ENCODE measurements at places on chromosomes 1 and 21.

DNA sequence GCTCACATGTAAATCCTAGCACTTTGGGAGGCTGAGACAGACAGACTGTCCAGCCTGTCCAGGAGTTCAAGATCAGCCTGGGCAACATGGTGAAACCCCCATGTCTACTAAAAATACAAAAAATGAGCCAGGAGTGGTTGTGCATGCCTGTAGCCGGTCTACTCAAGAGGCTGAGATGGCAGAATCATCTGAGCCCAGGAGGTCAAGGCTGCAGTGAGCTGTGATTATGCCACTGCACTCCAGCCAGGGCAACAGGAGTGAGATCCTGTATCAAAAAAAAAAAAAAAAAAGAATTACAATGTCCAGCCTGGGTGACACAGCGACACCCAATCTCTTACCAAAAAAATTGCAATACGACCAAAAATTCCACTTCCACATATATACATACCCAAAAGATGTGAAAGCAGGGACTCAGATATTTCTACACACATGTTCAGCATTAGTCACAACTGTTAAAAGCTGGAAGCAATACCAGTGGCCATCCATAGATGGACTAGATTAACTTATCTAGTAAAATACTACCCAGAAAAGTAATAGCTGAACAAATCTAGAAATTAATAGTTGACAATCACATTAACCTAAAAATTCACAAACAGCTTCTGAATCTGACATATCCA is 49.2 kb downstream of the ASH1L start:
- no peak for DNase-seq

GRCh38 chr1:185388346-185388745 is 71.3 kb upstream of the IVNS1ABP start:
- DNase-seq, result no peak

- DNase-seq, result no peak
Measured at GRCh38 chr1:84773195-84773594, 82.9 kb upstream of the SSX2IP start.

DNA sequence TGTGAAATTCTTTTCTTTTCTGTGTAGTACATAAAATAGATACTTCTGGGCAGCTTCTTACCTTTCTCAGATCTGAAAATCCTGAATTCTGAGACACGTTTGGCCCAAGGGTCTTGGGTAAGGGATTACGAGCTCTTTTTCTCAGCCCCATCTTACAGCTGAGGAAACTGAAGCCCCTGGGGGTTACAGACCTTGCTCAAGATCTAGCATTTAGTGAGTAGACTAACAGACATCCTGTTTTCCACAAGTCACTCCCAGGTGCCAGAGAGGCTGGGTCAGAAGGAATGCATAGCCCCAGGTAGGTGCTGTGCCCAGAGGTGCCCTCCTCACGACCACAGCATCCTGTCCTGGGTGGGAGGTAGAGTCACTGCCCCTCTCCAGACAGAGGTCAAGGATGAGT is 13.2 kb upstream of the CREG1 start:
- DNase-seq, result no peak

GRCh38 chr1:80202118-80202517 is 1195.6 kb upstream of the ADGRL4 start:
- no peak for DNase-seq

GRCh38 chr1:41151846-41152245 is 90.3 kb downstream of the SCMH1 start:
- no peak for DNase-seq

- no peak for DNase-seq
Measured at GRCh38 chr1:7469255-7469938, 301.7 kb upstream of the VAMP3 start.

DNA sequence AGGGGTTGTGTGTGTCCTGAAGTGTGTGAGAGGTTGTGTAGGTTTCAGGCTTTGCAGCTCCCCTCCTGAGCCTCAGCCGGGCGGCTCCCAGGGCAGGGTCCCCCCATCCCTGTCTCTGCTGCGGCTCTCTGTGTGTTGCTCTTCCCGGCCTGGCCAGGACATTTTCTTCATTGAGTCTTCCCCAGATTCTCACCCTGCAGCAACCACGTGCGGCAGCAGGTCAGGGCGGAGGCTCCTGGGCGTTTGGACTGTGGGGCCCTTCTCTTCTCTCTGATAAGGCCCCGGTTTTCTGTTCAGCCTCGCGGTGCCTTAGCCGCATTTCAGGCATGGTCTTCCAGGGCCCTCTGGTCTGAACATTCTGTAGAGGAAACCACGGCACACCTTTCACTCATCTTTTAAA is 1.8 kb upstream of the TCP10L start:
- no peak for DNase-seq

DNA sequence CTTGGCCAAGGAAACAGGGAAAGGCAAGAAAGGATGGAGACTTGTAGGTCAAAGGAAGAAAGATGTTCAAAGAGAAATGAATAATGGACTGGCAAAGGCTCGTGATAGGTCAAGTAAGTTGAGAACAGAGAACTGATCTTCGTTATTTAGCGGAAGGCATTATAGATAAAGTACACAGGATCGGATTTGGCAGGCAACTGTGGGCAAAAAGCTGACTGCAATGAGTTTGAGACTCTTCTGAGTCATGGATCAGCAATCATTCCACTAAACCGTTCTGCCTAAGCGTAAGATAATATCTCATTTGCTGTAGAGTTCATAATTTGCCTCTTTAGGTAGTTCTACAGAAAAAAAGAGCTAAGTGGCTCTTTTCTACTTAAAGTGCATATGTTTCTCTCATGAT is 34.1 kb downstream of the KRTAP21-3 start:
- no peak for DNase-seq

DNA sequence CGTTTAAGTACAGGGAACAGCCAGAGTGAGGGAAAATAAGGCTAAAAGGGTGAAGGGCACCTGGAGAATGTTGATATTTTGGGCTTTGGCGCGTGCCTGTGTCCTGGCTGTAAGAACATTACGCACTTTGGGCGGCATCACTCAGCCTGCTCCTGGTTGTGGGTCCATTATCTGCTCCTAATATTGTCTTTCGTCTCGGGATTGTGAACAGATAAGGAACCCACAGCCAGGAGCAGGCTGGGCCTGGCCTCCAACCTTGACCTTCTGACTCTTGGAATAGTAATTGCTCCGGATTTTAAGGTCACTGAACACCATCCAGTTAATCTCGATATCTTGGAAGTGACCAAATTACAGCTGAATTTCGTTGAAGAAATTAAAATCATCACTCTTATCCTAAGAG is 61.9 kb downstream of the TCP10L start:
- no peak for DNase-seq

GRCh38 chr1:185284533-185285276 is 32.3 kb downstream of the IVNS1ABP start:
- DNase-seq, result no peak

GRCh38 chr1:39098546-39099250 is 72.5 kb downstream of the NDUFS5 start:
- DNase-seq, result peak; percentile 92

DNA sequence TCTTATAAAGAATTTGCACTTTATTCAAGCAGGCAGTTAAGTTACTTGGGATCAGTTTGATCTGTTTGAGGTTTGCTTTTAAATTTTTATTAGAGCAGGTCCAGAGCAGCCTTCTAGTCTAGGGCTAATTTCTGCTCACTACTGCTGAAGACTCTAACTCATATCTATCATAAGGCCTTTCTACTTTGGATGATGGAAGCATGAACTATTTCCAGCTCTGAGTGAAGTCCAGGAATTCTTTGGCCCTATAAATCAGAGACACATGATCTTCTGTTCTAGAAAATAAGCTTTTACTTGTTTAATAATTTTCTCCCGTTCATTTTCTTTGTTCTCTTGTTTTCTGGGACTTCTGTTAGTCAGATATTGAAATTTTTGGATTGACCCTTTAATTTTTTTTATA is 14.7 kb downstream of the NIBAN1 start:
- DNase-seq, result no peak

DNA sequence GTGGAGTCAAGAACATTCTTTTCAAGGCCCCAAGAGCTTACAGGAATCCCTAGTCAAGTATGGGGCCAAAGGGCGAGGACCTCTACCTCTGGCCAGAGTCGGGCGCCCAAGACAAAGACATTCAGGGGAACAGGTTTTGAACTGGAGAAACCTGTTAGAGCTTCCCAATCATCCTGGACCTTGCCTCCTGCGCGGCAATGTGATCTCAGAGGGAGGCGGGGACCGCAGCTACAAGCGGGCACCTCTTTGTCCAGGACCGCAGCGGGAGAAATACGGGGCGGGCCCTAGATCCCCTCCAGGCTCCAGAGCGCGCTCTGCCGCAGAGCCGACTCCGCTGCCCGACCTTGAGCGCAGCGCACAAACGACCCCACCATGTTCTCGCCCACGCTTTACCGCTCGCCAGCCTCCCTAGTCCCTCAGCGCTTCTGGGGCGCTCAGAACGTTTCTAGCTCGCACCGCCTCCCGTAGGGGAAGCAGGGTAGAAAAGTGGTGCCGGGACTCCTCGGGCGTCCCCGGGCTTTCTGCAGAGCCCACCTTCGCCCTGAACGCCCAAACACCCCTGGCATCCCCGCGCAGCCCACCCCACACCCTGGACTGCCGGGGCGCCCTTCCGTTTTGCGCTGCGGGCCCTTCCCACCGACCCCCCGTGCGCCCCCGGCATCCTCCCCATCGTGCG is 28.1 kb downstream of the RABIF start:
- peak; percentile 23 for DNase-seq

GRCh38 chr1:213464786-213465460 is 413.9 kb downstream of the RPS6KC1 start:
- DNase-seq, result no peak

GRCh38 chr1:117413412-117413811 is 46.2 kb downstream of the MAN1A2 start:
- no peak for DNase-seq

DNA sequence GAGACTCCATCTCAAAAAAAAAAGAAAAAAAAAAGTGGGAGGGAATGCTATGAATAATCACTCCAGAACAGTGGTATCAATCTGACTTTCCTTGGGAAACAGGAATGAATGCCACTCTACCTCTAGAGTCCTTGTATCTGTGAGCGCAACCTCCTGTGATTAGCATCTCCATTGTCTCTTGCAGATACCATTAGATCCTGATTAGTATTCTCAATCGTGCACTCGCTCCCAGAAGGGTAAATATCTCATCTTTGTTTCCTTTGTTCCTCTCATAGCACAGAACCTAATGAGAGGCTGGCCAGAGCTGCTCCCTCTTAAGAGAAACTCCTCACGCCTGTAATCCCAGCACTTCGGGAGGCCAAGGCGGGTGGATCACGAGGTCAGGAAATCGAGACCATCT is 184.4 kb upstream of the KCNK2 start:
- DNase-seq, result no peak

GRCh38 chr1:228405979-228406228 is 731 bp downstream of the TRIM11 start:
- no peak for DNase-seq

DNA sequence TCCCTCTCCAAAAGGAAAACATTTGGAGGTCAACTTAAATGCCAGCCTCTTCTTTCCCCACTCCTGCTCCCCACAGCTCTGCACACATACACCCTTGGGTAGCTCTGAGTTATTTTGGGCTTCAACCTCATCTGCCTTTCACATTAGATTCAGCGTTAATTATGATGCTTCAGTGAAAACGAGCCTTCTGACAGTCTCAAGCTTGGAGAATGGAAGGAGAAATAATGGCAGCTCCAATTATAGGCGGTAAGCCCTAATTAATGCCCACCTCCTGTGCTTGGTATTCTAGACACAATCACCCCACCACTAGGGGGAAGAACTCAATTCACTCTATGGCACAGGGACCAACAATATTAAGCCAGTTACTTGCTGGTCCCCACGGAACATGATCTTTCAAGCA is 397.9 kb downstream of the BRINP2 start:
- DNase-seq, result no peak

DNA sequence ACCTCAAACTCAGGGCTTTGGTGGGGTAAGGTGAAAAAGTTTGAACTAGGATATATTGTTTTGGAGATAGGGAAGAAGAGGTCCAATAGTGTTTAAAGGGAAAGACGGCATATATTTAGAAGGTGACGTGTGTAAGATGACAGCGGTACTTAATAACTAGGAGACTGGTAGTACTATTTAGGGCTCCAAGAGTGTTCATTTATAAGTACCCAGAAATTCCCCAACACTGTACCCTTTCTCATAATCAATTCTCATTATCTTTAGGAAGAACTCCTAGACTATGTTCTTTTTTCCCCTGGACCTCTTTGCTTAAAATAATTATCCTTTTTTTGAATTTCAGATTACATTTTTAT is 1.5 kb downstream of the LYPLAL1 start:
- DNase-seq, result no peak

- no peak for DNase-seq
Measured at GRCh38 chr1:162388615-162389014, 7.1 kb downstream of the C1orf226 start.

DNA sequence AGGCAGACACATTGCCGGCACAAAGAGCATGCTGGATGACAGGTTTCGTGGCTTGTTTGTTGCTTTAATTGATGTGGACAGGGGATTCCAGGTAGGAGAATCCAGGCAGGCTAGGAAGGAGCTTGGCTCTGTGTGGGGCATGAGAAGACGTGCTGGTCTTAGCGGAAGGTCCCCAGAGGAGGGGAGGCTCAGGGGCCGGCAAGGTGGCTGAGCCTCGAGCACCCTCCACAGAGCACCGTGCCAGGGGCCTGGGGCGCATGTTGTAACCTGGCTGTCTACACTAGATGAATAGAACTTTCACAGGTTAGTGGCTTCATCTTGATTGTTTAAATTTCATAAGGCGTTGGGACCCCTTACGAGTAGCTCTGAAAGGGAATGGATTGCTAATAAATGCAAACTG is 223.1 kb downstream of the CAMTA1 start:
- DNase-seq, result no peak

DNA sequence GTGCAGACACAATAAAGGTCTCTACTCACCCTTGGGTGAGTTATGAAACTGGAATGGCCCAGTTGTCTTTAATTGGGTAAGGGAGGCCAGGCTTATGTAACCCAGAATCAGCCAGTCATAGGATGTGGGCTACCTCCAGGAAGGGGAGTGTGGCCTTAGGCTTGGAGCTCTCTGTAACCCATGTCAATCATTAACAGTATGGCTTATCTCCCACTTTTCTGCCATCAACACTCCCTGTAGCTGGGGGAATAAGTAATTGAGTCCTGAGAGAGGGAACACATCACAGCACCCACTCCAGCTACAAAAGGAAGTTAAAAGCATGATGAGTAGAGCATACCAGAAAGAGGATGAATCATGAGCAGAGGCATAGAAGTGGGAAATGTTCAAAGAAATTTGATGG is 327.0 kb upstream of the DUSP10 start:
- no peak for DNase-seq

- DNase-seq, result no peak
Measured at GRCh38 chr1:171173069-171173468, 12.0 kb upstream of the FMO2 start.

- DNase-seq, result no peak
Measured at GRCh38 chr1:100499194-100499811, 38.6 kb upstream of the GPR88 start.

GRCh38 chr1:2451741-2452140 is 24.3 kb upstream of the PLCH2 start:
- DNase-seq, result no peak

Measured in Ammon's horn (tissue), 1 donor.